ENCODE measurements at places on chromosomes 5 and 9.

GRCh38 chr9:127155314-127155960 lies 33.0 kb upstream of the ANGPTL2 start:
- DNase-seq = no peak

- no peak for DNase-seq
Measured at GRCh38 chr5:167671176-167671575, 620.3 kb upstream of the WWC1 start.

DNA sequence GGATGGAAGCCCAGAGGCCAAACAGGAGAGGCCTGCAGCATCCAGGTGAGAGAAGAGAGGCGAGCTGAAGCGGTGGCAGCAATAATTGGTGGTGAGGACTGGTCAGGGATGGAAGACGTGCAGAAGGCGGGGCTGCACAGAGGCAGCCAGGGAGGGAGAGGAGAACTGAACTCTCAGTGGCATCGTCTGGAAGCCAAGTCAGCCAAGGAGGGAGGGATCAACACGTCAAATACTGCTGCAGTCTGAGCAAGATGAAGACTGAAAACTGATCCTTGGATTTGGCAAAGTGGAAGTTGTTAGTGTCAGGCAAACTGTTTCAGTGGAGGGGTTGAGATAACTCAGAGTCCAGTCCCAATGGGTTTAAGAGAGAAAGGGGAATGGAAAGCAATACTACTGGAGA lies 145.4 kb downstream of the CDK5RAP2 start:
- no peak for DNase-seq

GRCh38 chr9:84314306-84314705 lies 26.3 kb downstream of the SLC28A3 start:
- no peak for DNase-seq

GRCh38 chr9:83986195-83986594 lies 5.6 kb downstream of the RMI1 start:
- no peak for DNase-seq

GRCh38 chr9:38024036-38024681 lies 44.9 kb downstream of the SHB start:
- no peak for DNase-seq

- no peak for DNase-seq
Measured at GRCh38 chr5:123116757-123117156, 27.7 kb downstream of the PRDM6 start.

- no peak for DNase-seq
Measured at GRCh38 chr9:107805201-107805600, 315.6 kb upstream of the KLF4 start.

DNA sequence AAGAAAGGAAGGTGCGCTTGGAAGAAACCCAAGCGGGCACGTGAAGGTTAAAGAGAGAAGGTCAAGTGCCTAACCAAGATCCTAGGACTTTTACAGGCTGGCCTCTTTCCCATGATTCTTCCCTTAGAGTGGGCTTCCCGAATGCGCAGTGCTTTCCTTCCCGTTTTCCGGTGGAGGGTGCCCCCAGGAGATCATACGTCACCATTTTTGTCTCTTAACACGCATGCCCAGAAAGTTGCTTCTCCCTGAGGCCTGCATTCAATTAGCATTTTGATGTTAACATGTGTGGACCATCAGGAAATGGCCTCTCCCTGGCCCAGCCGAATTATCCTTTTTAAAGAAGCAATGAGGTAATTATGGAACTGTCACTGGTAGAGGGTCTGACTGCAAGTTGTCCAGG lies 1.9 kb upstream of the RUSC2 start:
- no peak for DNase-seq

DNA sequence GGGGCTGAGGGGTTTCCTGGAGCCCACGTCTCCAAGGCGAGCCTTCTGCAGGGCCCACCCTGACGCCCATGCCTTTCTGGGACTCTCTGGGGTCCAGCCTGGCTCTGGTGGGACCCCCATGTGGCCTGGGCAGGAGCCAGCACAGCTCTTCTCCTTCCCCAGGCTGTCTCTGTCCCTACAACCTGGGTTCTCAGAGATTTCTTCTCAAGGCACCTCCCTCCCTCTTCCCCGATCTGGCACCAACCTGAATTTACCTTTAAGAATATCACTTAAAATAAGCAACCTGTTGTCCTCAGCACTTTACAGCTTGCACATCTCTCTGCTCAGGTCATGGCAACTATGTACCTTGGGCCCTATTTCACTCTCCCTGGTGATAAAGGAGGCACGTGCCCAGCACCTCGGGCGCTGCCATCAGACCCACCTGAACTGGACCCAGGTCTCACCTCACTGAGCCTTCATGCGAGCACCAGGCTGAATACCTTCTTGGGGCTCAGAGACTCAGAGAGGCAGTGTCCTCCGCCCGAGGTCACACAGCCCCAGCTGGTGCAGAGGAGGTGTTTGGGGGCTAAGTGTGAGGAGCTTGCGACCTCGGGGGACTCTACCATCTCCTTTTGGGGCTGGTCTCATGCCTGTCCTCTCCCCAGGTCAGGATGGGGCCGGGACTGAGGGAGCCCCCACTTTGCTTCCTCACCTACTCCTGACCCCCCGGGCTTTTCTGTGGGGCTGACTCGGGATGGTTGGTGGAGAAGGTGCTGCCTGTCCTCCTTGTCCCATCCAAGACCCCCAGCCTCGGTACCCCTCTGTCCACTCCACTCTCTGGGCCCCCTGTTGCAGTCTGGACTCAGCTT lies 217.7 kb downstream of the C9orf50 start:
- no peak for DNase-seq

- no peak for DNase-seq
Measured at GRCh38 chr5:6520201-6520600, 71.5 kb downstream of the UBE2QL1 start.

GRCh38 chr5:133995883-133996563 lies 8.8 kb downstream of the VDAC1 start:
- DNase-seq = no peak

DNA sequence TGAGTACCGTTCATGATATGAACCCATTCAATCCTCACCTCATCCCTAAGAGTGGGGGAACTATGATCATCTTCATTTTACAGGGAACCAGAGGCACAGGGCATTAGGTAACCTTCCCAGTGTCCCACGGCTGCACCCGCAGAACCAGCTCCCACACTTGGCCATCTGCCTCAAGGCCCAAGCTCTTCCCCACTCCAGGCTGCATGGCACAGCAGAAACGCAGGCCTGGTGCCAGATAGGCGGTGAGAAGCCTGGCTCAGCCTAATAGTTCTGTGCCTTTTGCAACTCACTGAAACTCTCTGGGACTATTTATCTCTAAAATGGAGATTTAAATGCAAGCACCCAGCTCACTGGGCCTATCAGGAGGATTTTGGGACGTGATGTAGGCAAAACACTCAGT lies 90.8 kb upstream of the ZNF618 start:
- DNase-seq = no peak

GRCh38 chr5:124627815-124628595 lies 118.4 kb downstream of the ZNF608 start:
- no peak for DNase-seq

DNA sequence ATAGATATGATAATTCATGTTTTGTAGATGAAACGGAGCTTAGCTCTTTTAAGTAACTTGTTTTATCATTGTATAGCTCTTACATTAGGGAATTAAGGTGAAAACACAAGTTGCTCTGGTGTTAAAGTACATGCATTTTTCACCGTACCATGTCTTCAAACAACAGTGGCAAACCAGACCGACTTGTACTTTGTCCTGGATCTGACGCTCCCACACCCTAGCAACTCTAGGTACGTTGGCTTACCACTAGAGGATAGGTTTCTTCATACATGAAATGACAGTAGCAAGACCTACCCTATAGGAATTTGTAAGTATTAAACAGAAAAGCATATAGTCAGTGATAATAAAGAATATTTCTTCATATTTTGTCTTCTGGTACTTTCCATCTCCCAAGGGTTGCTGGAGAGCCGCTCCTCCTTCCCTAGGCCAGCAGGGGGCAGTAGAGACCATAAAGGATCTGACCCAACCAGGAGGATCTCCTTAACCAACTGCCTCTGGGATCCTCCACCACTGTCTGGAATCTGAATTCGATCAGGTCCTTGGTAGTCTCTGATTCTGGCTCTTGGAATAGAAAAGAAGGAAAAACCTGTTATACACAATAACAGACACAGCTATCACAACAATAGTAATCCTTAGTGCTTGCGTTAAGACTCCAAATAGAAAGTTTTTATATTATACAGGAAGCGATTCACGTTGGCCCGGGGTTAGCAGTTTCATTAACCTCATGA lies 136.7 kb downstream of the CAVIN4 start:
- no peak for DNase-seq

DNA sequence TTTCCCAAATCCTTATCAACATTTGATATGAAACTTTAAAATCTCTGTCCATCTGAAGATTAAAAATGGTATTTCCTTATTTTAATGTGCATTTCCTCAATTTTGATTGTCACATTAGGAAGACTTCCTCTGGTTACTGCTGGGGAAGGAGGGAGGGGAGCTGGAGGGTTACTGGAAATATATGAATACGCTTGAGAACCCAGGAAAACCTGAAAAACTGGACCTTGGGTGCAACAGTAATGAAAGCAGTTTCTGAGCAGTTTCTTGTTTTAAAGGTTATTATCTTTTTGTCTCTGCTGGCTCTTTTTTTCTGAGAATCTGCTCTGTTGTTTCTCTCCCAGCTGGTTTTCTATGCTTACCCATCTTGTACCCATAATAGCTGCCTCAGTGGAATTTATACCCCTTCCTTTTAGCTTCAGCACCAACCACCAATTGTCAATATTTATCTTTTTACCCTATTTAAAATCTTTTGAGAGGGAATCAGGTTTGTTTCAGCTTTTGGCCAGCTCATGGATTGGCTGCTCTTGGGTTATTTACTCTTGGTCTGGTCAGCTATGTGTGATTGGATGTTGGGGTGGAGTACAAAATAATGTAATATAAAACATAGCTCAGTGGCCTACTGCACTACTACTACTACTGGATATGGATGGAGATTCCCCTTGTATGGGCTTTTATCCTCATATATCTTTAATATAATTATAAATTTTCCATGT lies 67.4 kb downstream of the UNC13B start:
- DNase-seq = no peak

DNA sequence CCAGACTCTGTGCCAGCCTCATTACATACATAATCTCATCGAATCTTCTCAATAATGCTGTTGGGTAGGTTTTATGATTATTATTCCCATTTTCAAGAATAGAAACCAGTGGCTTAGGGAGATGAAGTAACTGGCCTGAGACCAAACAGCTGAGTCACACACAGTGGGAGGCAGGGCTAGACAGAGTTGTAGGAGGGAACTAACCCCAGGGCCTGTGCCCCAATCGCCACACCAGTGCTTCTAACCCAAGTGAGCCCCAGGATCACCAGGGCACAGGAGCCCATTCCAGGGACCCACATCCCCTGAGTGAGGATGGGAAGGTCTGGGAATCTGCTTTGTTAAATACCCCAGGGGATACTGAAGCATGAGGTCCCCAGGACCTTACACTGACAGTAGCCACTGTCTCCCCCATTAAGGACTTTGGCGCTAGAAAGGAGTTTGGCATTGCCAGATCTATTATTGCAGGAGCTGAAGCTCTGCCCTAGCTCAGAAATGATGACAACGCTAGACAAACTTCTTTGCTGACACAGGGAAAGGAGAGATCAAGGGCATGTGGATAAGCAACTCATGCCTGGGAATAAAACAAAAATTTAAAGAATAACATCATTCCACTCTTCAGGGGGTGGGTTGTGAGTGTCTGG lies 63.8 kb upstream of the PPARGC1B start:
- DNase-seq = no peak

GRCh38 chr5:150213530-150213929 lies 23.7 kb downstream of the SLC6A7 start:
- no peak for DNase-seq

DNA sequence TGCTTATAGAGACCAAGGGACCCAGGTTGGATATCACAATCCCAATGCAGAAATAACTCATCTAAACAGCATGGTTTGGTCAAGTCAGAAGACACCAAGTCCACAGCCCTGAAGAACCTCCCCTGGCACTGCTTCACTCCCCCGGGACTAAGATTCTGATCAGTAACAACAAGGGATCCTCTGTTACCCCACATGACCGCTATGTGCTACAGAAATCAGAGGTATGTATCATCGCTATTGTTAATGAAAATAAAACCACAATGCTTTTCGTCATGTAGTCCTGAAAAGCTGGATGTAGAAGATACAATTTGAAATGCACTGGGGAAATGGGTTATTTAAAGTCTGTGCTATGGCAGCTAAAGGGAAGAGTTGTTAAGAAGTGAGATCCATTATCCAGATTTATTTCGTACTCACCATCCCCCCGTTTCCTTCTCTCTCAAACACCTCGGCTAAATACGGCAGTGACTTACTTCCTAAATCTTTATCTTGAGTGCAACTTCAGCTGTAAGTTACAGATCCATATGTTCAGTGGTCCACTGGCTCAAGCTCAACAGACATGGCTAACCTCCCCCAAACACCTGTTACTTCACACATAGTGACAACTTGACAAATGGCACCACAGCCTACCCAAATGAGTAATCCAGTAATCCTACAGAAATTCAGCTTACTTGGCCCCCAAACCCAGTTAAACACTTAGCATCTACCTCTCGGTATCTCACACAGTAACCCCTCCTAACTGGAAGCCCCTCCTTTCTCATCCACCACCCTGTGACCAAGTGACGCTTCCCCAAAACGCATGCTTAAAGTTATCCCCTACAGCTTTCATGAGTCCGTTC lies 129.2 kb downstream of the MYO10 start:
- DNase-seq = no peak

DNA sequence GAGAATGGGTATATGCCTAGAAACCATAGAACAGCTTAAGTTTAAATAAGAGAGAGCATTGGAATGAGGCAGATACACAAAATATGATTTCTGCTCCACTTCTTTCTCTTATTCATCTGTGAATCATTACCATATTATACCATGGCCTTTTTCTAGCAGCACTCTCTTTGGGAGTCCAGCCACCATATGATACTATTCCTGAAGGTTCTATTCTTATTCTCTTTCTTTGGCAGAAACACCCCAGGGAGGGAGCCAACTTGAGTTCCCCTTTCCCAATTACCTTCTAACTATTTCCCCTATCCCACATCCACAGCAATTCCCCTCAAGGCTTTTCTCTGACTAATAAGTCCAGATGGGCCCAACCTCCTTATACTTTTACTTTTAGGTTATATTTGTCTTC lies 55.9 kb downstream of the NDUFAF2 start:
- no peak for DNase-seq

DNA sequence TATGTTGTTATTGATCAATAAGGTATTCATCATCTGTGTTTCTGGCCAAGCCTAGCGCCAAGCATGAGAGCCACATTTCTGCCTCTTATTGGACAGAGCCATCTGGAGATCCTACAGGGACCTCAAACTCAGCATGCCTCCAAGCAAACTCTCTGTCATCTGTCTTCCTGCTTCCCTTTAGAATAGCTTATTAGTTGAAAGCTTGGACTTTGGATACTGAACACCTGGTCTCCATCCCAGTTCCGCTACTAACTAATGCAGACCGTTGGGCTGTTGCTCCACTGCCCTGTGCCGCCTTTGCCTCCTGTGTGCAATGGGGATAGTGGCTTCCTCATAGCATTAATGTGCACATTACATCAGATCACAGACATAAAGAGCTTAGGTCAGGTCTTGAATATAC lies 65.5 kb downstream of the MAP1B start:
- DNase-seq = no peak

GRCh38 chr9:76691517-76692313 lies 72.5 kb upstream of the PCA3 start:
- no peak for DNase-seq

GRCh38 chr5:31825518-31826068 lies 186.7 kb downstream of the PDZD2 start:
- DNase-seq = no peak

GRCh38 chr9:468766-469426 lies 254.2 kb downstream of the DOCK8 start:
- no peak for DNase-seq

- DNase-seq = no peak
Measured at GRCh38 chr5:10892147-10892910, 131.3 kb upstream of the DAP start.

- no peak for DNase-seq
Measured at GRCh38 chr5:104015765-104016164, 453.2 kb upstream of the NUDT12 start.
